HS-27A (cell line): ENCODE measurements at places on chromosomes 6 and 20.

- no peak for DNase-seq
These were observed 119.8 kb downstream of the ANKS1A start for GRCh38 chr6:35008858-35009257.

DNA sequence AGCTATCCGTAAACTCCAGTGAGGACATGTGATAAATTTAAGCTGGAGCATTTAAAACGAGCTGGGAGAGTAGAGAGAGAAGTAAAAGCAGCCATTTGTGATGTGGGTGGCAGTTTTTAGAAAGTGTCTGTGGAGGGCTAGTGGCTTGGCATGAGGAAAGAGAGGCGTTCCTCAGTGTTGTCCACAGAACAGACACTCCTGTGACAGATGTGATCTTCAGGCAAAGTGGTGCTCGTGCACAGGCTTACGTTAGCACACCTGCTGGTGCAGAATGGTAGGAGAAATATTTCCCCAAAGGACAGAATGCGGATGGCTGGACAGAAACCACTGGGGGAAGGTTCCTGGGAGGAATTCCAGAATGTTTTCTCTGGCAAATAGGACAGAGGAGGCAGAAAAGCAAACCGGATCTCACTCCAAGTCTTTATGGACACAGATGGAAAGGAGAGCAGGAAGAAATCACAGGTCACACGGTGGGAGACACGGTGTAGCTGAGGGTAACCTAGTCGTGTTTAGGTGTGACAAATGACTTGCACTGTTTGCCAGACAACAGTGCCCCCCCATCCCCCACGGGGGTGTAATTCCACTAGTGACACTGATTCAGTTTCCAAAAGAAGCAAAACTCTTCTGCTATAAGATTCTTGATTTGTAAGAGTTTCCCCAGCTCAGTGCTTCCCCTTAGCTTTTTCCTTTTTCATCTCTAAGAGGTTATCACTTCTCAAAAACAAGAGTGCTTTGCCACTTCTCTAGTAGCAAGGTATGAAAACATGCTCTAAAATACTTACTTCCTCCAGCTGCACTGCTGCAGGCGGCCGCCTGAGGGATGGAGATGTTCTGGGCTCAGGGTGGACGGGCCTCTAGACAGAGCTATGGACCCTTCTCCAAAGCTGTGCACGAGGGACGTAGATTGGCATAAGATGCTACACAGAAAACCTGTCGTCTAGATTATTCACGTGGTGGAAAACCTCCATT is 293.2 kb downstream of the QKI start:
- no peak for DNase-seq

GRCh38 chr6:73293331-73293730 is 30.3 kb upstream of the KHDC1 start:
- no peak for DNase-seq

GRCh38 chr6:104711371-104711770 is 148.3 kb downstream of the HACE1 start:
- DNase-seq: no peak

DNA sequence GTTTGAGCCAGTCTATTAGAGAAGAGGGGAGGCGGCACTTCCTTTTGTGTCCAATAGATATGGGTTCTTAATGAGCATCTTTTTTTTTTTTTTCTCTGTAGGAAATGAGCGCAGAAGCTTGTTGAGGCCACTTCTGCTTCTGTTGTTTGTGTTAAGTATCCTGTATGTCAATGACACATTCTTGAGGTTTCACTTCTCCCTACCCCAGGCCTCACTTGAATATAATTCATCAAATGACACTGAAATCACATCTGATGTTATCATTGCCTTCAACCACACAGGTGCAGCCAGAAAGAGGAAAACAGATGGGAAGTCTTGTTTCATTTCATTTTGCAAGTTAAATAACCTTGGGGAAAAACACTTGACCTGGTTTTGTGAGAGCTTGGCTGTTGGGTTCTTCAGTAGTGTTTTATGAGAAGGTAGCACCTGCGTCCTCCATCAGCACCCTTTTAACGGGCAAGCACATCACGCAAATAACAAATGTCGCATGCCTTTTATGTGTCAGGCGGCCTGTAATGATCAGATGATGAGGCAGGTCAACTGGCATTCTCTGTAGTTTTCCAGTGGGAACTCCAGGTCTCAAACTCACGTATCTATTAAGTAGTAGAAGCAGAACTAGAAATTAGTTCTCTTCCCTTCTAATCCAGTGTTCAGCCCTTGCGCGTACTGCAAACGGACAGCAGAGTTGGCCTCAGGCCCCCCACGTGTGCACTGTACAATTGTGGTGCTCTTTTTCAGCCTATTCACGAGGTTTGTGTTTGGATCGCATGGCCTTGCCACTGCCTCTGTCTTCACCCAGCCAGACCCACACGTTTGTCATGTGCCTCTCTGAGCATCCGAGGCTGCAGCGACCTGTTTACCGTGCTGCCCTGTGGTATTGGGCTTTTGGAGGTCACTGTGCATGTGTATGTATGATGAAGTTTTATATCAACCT is 23.5 kb downstream of the PLEKHG1 start:
- no peak for DNase-seq

- peak; percentile 41 for DNase-seq
These were observed 4.2 kb downstream of the KCNK17 start for GRCh38 chr6:39309942-39310531.

DNA sequence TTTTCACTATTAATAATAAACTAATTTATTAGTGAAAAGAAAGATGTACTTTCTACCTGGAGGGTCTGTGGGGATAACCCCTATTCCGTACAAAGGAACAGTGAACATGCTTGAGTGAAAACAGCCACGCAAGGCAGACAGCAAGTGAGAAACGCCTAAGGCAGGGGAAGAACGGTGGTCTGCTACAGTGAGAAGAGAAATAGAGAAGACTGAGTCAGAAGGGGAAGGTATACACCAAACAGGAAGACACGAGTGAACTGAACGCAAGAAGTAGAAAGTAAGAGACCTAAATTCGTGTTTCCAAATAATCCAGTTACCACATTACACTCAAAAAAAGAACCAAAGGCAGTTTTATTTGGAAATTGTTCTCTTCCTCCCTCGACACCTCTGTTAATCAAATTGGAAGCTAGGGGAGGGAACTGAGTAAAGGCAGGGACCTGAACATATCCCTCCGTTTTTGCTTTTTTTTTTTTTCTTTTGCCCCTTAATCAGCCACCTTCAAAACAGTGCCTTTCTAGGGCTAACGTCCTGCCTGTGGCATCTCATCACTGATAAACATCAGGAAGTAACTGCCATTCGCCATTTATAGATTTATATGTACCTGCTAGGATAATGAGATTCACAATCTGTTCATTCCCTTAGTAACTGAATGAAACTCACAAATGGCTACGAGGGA is 48.9 kb downstream of the ATXN1 start:
- no peak for DNase-seq

DNA sequence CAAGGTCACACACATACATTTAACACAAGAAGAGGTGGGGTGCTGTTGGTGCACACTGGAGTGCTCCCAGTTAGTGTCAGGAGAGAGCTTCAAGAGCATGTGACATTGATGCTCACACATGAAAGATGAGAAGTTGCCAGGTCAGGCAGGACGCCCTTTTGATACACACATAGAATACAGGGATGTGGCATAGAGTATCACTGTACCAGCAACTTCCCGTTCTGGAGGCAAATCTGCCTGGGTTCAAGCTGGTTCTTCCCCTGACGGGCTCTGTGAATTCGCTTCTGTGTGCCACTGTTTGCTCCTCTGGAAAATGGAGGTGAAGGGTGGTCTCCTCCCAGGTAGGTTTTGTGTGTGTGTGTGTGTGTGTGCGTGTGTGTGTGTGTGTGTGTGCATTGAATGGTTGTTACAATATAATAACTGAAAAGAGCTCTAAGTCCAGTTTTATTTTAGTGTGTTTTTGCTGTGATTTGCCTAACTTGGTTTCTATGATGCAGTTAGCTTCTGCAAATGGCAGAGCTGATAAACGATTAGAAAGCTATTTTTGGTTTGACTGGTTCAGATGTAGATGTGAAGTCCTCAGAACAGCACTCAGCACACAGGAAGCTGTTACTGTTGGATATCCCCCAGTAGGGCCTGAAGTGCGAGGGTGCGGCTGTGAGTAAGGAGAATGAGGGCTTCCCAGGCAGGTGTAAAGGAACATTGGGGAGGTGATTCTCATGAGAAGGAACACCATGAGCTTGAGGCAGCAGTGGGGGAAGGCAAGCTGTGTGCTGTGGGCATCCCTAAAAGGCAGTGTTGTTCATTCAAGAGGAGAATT is 53.4 kb downstream of the HIVEP1 start:
- DNase-seq: no peak

- DNase-seq: peak; percentile 51
These were observed 275.5 kb downstream of the ZFAND3 start for GRCh38 chr6:38095054-38095453.

DNA sequence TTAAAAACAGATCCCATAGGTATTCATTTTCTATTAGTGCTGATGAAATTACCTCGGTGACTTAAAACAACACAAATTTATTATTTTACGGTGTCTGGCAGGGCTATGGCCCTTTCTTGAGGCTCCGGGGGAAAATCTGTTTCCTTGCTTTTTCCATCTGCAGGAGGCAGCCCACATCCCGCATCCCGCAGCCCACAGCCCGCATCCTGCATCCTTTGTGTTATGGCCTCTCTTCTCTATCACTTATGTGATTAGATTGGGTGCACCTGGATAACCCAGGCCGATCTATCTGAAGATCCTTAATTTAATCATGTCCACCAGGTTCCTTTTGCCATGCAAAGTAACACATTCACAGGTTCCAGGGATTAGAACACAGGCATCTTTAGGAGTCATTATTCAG is 407.8 kb downstream of the CDC5L start:
- DNase-seq: no peak

- DNase-seq: no peak
These were observed at the start of gene AFDN for GRCh38 chr6:167826896-167827582. AFDN (plus strand) TSS chr6:167826911; CDS start chr6:167827133, 222 bp downstream.

DNA sequence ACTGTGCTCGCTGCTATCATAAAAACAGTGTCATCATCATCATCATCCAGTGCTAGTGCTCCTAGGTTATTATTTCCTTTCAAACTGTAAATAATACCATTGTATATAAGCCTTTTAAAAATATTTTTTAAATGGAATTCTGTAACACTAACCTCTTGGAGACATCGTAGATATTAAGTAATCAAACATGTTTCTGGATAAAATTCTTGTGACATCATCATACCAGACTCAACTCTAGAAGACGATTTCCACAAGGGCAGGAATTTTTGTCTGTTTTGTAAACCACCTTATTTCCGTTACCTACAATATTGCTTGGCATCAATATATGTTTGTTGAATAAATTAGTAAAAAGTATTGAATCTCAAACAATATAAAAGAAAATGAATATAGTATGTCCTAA is 40.4 kb downstream of the EPB41L2 start:
- no peak for DNase-seq

DNA sequence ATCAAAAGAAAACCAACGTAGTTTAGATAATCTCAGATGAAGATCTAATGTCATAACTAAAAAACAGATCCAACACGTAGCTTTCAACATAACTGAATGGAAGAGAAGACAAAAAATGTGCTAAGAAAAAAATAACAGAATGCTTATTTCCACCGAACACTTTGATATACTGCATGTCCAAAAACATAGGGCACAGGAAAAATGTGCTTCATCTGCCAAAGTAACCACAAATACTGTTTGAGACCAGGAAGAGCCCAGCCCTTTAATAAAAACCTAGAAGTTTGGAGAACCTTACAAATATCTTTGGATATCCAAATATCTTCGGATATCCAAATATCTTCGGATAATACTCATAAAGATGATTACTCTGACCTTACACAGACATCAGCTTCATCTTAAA is 19.8 kb downstream of the LAMA4 start:
- DNase-seq: no peak

DNA sequence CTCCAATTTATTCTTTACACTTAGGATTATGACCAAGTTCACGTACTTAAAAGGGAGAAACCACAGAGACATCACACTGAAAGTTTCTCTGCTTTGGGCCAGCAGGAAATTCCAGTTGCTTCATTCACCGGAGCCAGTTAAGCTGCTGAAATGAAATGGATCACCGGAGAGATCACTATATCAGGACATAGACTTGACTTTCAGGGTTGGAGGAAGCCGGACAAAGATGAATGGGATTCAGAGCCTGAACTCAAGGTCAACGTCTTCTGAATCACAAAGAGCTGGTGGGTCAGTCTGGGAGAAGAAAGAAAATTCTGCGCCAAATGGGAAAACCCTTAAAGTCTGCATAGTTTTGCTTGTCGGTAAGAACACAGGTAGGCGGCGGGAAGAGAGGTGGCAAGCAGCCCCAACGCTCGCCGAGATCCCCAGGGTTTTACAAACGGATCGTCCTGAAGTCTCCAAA is 81.9 kb upstream of the CCDC28A start:
- DNase-seq: peak; percentile 14
